Effector CD4-positive, alpha-beta T cell (primary cell): ENCODE measurements at places on chromosomes 3 and 15.
A peak's percentile ranks its signal among the peaks of the same experiment; 100 is the strongest.

DNA sequence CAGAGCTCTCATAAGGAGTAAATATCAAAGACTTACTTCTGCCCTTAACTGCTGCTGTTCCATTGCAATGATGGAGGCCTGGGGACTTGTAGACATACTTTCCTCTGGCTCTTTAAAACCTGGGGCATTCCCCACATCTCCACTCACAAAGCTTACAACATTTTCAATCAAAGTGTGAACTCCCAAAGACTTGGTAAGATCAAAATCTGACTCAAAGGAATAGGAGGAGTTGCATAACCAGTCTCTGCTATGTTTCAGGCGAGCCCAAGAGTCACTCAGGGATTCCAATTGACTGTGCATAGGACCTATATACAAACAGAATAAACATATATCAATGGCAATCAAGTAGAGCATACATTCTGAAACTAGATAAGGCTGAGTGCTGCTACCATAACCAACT is 101.5 kb downstream of the FBXL22 start:
- DNase-seq = no peak

DNA sequence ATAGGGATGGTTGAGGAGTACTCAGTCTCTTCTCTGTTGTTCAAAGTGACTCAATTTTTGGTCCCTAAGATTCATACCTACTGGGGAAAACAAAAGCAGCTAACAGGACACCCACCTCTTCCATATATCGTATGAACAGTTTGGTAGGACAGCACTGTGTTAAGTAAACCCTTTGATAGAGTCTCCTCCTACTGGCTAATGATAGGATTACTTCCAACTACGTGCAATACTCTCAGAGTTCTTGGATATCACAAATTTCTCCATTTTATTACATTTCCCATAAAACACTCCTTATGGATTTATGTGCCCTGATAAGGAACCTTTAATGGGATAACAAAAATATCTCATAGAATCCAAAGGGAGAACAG is 200.2 kb upstream of the GOLGA6L4 start:
- DNase-seq = no peak

- no peak for DNase-seq
Observed at GRCh38 chr15:68699881-68700454, 120.7 kb downstream of the ANP32A start.

GRCh38 chr15:69593981-69594966 is 141.7 kb downstream of the RPLP1 start:
- DNase-seq = no peak

- no peak for DNase-seq
Observed at GRCh38 chr3:53068176-53068575, 22.3 kb upstream of the SFMBT1 start.

DNA sequence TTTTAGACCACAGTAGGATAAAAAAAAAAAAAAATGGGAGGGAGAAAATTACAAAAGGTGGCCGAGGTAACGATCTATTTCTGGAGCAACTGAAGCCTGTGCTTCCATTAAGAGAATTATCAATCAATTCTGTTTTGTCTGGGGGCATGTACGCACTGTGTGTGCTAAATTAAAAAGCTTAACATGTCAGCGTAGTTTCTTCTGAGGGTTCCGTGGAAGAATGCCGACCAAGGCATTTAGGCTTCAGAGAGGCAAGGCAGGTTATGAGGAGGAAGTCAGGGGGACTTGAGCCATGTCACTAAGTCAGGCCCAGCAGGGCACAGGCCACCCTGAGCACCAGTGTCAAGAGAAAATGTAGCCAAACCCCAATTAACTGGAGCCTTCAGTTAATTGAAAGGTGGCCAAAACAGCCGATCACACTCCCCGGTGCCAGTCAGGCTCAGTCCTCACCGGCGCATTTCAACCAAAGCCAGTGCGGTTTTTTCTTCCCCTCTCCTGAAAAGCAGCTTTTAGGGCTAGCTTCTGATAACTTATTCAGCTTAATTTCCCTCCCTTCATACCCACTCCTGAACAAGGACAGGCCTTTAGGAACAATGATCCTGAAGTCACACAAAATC is 113.9 kb downstream of the MEGF11 start:
- no peak for DNase-seq

GRCh38 chr3:182509844-182510460 is 283.4 kb upstream of the ATP11B start:
- DNase-seq = no peak

- peak; percentile 21 for DNase-seq
Observed at GRCh38 chr3:36843065-36844051, 79.0 kb upstream of the DCLK3 start.

- no peak for DNase-seq
Observed at GRCh38 chr3:2793987-2794386, 316.2 kb downstream of the IL5RA start.

DNA sequence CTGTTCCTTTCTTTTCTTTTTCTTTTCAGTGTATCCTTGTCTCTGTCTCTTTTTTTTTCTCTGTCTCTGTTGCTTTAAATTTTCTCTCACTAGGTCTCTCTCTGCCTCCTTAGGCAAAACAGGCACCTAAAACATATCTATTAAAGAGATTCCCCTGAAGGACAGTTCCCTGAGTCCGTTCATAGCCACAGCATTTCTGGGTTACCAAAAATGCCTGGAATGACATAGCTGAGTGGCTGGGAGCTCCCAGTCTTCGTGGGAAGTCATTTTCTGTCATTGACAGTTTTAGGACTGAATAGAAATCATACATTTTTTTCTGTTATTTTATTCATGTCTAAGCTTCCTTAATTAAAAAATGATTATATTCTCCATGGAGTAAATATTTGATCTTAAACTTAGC is 323.8 kb upstream of the AZI2 start:
- DNase-seq = no peak

DNA sequence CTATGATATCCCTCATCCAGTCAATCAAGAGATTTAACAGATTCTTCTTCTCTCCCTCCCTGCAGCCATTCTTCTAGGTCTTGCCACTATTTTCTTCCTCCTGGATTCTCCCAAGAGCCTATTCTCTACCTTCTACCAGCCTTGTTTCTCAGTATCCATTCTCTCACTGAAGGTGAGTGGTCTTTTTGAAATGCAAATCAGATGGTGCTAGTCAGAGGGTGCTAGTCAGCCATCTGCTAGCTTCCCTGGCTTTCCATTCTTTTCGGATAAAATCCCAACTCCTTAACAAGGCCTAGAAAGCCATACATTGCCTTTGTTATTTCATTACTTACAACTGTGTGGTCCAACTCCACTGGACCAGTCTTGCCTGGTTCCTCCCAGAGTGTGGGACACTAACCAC is 734.3 kb upstream of the CFAP20DC start:
- no peak for DNase-seq

- DNase-seq = no peak
Observed at GRCh38 chr15:82936966-82937711, 15.4 kb downstream of the HOMER2 start.

DNA sequence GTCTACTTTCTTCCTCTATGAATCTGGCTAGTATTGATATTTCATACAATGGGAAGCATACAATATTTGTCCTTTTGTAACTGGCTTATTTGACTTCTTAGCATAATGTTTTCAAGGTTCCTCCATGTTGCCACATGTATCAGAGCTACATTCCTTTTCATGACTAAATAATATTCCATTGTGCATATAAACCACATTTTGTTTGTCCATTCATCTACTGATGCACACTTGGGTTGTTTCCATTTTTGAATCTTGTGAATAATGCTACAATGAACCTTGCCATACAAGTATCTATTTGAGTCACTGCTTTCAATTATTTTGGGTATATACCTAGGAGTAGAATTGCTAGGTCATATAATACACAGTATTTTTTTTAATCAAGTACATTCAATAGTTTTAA is 38.0 kb downstream of the OSBPL10 start:
- DNase-seq = no peak

DNA sequence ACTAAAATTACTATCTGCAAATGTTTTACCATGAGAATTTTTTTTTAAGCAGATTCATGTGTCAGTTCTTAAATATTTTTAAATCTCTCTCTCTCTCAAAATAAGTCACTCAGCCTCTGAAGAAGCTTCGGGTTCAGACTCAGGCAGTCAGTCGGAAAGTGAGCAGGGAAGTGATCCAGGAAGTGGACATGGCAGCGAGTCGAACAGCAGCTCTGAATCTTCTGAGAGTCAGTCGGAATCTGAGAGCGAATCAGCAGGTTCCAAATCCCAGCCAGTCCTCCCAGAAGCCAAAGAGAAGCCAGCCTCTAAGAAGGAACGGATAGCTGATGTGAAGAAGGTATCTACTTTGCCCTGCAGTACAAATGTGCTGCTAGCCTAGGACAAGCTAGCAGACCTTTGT is 24.1 kb downstream of the CHD2 start:
- no peak for DNase-seq

GRCh38 chr3:56704706-56705105 is 21.6 kb upstream of the TASOR start:
- no peak for DNase-seq

- DNase-seq = peak; percentile 6
Observed at GRCh38 chr3:88180398-88180999, 30.7 kb downstream of the C3orf38 start.

- DNase-seq = no peak
Observed at GRCh38 chr3:20846066-20846465, 660.1 kb upstream of the SGO1 start.

- DNase-seq = no peak
Observed at GRCh38 chr3:38566215-38566528, 70.0 kb downstream of the EXOG start.

DNA sequence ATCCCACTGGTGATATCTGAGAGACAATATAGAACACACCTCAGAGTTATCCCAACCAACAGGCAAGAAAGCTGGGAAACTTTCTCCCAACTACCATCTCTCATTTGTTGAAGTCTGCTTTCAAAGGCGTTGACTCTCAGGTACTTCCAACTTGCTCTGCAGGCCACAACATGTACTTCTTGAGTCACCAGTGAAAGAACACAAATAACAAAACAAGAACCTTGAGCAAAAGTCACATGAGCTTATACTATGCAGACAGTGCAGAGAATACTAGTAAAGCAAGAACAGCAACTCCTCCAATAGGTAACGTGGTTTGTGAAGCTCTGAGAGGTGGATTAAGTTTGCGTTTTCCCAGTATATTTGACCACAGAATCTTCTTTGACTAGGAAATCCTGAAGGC is 20.6 kb downstream of the SNTN start:
- no peak for DNase-seq

DNA sequence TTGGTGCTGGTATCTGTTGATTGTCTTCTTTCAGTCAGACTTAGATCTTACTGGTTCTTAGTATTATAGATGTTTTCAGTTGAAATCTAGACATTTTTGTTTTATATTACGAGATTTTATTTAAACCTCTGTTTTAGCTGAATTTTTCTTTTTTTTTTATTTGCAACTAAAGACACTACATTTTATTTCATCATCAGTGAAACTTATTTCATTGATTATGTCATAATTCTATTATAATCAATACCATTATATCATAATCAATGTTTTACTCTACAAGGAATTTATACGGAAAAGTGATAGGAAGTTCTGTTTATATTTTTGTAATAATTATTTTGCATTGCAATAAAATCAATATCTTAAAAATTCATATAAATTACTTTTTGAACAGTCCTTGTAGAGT is 477.4 kb upstream of the MDFIC2 start:
- no peak for DNase-seq

DNA sequence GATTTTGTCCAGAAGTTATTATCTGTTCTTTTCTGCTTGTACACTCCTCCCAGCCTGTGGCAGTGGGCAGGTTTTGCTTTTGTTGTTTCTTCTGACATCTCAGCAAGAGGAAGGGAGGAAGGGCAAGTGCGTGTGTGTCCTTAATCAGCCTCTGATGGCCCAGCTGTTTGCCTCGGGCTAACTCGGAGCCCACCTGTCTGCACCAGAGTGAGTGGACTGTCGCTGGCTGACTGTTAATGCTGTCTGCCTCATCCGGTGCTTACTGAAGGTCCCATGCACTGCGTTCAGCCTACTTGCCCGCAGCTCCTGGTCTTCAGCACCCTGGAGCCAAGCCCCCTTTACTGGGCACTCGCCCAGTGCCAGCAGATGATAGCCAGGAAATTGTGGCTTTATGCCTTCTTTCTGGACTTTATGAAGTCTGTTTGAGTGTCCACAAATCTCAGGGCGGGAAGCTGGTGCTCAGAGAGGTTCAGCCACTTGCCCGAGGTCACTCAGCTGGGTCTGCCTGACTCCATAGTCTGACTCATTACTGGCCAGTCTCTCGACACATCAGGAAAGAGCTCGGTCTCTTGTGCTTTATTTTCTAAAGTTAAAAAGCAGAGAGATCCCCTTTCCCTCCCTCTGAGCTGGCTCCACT is 89.5 kb downstream of the CHRNA7 start:
- DNase-seq = no peak

GRCh38 chr3:52834871-52835501 is at the start of gene MUSTN1:
Gene MUSTN1, minus strand, starts transcription at chr3:52835019. Its CDS starts 71 bp downstream, at chr3:52834948.
- no peak for DNase-seq

DNA sequence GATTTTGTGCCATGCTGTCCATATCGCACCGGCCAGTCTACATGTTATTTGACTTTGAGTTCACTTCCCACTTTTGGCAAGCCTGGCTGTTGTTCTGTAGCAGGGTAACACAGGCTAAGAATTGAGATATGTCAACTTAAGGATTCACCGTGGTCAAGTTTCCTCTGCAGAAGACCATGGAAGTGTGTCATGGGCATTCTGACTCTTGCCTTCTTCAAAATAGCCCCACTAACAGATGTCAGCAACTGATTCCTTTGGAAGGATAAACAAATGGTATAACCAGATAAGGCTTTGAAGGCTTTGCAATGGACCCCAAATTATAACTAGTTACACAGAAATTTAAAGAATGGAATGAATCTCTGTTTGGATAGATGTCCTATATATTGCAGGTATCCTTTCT is 20.1 kb upstream of the CD47 start:
- no peak for DNase-seq

DNA sequence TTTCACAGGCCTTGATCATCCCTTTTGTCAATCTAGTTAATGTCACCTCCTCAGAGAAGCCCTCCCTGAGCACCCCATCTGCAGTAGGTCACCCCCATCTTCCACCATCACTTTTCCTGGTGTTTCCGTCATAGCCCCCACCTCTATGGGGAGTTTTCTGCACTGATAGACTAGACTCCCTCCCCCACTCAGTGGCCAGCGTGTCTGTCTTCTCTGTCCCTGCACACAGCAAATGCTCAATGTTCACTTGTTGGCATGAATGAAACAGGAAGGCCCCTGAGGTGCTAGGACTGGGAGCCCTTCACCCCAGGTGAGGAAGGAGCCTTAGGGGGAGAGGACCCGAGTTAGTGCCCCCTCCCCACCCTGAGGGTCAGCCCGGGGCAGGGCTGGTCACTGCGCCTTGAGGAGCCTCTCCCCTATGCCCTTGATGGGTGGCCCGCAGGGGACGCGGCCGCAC is 15.8 kb upstream of the FANCD2 start:
- no peak for DNase-seq

DNA sequence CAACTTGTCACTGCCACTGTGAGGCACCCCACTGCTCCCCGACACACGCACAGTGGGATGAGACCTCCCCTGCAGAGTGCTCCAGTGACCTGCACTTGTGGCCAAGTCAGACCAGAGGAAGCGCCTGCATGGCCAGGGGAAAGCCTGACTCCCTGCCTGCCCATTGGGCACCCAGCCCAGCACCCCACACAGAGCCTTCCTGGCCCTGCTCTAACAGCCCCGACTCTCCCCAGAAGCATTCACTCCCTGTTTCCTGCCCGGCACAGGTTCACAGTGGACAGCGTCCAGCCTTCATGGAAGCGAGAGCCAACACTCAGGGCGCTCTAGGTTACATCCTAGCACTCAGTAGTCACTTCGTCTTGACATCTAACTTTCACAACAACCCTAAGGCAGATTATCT is 27.8 kb downstream of the RBPMS2 start:
- DNase-seq = no peak

- DNase-seq = no peak
Observed at GRCh38 chr15:91946581-91947292, 93.2 kb downstream of the SLCO3A1 start.

- DNase-seq = no peak
Observed at GRCh38 chr3:67635806-67636205, 18.6 kb downstream of the SUCLG2 start.

GRCh38 chr15:31302778-31303725 is 23.6 kb upstream of the KLF13 start:
- DNase-seq = no peak
